ENCODE measurements at places on chromosomes 6 and 20.

GRCh38 chr20:45378191-45378590 is at the start of gene TP53TG5:
TSS of gene TP53TG5 (minus strand) at chr20:45378325. CDS start at chr20:45378236, 89 bp downstream.
- no peak for DNase-seq

- no peak for DNase-seq
Measured at GRCh38 chr6:77816766-77817270, 164.0 kb downstream of the MEI4 start.

DNA sequence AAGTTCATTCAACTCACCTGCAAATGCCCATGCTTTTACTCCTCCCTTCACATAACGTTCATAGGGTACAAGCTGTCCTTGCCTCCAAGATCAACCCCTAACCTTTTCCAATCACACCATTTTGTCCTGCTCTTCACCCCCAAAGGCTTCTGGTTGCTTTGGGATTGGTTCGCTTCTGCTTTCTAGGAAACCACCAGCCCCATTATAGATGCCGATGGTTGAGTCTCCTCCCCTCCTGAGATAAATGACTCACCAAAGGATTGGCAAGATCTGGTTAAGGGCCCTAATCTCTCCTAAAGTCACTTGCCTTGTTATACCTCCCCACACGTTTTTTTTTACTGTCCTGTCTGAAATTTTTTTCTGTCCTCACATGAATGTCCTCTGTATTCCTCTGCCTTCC is 311.4 kb downstream of the HACE1 start:
- DNase-seq: no peak

GRCh38 chr20:50673466-50674137 is 17.7 kb downstream of the RIPOR3 start:
- no peak for DNase-seq

DNA sequence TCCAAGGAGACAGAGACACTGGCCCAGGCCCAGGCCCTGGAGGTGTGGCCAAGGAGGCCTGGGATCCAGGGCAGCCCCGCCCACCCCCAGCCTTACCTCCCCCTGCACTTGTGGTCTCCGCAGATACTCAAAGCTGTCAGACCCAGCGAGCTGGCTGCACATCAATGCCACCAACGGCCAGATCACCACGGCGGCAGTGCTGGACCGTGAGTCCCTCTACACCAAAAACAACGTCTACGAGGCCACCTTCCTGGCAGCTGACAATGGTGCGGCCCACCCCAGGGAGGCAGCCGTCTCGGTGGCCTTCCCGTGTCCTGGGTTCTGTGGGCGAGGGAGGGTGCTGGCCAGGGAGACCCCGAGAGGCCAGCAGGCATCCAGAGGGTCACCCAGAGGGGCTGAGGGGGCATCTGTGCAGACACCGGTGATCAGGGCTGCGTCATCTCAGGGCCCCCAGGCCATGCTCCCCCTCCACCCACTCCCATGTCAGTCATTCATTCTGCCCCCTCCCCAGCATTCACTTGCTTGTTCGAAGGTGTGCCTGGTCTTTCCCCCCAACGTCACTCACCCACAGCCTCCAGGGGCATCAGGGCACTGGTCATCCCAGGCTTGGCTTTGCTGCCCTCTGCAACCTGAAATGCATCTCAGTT is 141.3 kb downstream of the TAF4 start:
- no peak for DNase-seq

GRCh38 chr6:13624871-13625288 is 9.7 kb downstream of the NOL7 start:
- no peak for DNase-seq

GRCh38 chr6:33192671-33193602 is 670 bp upstream of the COL11A2 start:
- DNase-seq: peak; percentile 26

GRCh38 chr20:25039697-25040437 is 18.1 kb downstream of the ACSS1 start:
- no peak for DNase-seq

DNA sequence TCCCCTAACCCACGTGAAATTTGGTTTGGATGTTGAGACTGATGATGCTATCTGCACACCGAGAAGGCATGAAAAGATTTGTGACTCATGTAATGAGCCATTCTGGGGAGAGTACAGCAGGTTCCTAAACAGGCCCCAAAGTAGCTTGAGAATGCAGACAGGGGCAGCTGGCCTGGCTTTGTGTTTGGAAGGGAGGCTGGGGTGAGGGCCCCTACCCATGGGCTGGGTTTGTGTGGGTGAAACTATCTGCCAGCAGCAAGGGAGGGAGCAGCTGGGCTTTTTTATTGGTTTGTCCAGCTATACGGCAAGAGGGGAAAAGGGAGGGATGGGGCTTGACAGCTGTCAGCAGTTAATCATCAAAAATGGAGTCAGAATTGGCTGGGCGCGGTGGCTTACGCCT is 87.0 kb upstream of the RNF24 start:
- no peak for DNase-seq

- DNase-seq: no peak
Measured at GRCh38 chr6:57822896-57823358, 505.5 kb downstream of the PRIM2 start.

DNA sequence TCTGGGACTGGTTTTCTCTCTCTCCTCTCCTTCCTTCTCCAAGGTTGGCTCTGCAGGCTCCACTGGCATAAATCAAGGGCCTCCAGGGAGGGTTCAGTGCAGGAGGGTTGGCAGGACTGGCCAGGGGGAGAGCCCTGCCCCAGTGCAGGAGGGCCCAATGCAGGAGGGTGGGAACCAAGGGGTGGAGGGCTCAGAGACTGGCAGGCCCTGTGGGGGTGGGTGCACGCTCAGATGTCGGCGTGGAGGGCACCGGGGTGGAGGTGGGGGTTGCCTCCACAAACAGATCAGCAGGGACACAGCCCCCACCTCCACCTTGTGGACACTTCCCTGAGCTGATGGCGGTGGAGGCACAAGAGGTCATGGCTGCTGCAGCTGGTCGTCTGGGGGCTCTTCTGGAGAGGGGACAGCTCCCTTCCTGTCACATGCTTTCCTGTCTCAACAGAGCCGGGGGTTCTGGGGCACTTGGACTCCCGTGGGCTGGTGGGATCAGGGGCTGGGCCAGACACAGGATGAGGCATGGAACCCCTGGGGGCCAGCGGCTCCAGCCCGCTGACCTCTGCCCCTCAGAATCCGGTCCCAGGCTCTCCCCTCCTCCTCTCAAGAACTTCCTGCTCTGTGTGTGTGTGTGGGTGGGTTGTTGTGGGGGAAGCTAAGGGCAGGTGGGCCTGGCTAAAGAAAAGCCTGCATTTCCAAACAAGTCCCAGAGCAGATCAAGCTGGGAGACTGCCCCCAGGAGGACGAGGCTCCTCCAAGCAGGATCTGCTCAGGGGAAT is 2.7 kb upstream of the ABHD16B start:
- DNase-seq: no peak

GRCh38 chr6:6932968-6933367 is 174.8 kb upstream of the RREB1 start:
- DNase-seq: no peak

DNA sequence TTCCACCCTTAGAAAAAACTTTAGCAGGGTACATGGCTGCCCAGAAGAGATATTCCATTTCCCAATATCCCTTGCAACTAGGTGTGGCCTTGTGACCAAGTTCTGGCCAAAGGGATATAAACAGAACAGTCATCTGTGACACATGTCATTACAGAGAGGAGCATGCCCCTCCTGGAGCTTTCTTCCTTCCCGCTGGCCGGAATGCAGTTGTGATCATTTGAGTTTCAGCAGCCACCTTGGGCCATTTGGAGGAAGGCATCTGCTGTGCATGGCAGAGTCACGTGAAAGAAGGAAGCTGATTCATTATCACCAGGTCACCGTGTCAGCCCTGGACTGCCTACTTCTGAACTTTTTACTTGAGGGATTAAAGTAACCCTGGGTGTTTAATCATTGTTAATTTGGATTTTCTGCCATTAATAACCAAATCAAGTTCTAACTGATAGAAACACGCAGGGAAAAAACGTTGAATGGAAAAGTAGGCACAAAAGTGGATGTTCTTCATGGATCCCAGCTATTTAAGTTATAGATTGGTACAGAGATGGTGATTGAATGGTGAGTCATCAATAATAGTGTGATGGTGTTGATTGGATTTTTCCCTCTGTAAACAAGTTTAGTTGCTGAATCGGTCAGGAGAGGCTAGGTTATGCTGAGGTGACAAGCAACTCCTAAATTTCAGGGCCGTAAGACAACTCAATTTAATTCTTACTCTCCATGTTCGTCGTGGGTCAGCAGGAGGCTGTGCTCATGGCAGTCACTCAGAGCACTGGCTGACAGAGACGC is 80.7 kb upstream of the CCDC167 start:
- DNase-seq: no peak

DNA sequence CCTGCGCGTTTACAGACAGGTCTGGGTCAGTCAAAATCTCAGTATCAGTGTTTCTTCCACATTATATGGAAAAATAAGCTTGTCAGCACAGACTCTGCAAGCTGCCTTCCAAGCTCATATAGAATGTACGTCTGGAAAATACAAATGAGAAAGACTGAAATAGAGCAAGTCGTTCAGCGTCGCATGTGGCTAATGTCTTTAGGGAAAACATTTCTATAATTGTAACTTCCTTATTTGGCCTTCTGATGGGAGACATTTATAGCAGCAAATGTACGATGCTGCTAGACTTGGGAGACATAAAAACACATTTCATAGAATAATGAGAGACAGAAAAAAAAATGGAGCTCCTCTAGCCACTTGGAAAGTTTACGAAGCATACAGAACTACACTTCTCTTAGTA is 122.2 kb downstream of the KIF16B start:
- DNase-seq: no peak

DNA sequence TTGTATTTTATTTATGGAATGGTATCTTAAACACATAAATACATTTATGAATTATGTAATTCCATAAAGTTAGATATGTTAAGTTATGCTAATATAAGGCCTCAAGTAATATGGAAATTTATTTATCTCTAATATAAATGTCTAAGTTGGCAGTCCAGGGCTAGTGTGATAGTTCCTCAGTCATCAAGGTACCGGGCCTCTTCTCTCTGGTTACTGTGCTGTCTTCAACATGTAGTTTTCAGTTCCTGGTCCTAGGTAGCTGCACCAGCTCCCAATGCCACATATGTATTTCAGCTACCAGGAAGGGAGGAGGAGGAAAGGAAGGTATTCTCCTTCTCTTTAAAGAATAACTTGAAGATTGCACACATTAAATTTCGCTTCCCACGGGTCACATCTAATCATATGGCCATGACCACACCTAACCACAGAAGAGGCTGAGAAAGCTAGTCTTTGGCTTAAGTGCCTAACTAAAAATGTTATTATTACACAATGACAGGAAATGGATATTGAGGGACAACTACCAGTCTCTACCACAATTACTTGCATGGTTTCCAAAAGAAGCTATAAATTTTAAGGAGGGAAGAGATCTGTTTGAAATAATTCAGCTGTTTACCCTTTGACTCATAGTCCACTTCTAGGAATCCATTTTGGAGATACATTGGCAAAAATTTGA is 68.6 kb downstream of the BCKDHB start:
- DNase-seq: no peak

DNA sequence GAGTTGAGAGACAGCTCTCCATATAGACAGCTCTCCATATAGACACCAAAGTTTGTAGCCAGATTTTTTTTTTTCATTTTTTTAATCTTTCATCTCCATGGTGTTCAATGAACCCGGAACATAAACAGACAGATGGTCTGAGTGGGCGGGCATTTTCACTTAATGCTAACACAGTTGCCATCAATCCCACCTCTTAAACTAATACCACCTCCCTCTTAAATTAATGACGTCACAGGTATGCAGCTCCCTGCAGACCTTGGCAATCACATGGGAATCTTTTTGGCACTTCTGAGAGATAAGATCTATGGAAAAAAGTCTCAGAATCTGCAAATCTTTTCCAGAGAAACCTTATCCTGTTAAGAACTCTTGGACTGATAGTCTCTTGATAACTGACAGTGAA is 43.2 kb downstream of the PFDN4 start:
- DNase-seq: no peak

- no peak for DNase-seq
Measured at GRCh38 chr6:125165776-125166175, 12.2 kb downstream of the TPD52L1 start.

DNA sequence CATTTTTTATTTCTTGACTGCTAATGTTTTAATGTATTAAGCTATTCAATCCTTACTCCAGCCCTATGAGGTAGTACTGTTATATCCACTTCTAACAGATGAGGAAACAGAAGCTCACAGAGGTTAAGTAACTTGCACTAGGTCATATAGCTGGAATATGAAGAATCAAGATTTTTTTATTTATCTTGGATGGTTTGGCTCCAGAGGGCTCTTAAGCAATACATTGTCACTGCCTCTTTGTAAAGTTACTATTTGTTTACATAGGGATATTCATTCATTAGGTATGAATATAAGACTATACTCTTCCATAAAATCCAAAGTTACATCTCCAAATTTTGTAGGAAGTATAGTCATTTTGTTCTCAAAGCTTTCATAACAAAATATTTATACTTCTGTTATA is 113.8 kb downstream of the LAMP5 start:
- DNase-seq: no peak

DNA sequence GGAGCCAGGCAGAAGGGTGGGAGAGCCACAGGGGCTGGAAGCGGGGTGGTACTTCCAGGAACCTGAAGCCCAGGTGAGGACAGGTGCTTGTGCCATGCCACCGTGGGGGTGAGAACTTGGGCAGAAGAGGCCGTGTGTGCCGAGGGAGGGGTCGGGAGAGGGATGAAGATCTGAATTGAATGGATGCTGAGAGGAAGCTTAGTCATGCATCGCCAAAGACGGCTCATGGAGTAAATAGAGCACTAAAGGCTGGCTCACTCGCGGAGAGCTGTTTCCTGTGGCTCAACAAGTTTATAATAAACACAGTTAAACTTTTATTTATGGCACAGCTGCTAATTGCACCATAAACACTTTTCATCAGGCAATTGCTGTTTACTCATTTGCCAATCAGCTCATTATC is 21.7 kb upstream of the MYT1 start:
- no peak for DNase-seq

DNA sequence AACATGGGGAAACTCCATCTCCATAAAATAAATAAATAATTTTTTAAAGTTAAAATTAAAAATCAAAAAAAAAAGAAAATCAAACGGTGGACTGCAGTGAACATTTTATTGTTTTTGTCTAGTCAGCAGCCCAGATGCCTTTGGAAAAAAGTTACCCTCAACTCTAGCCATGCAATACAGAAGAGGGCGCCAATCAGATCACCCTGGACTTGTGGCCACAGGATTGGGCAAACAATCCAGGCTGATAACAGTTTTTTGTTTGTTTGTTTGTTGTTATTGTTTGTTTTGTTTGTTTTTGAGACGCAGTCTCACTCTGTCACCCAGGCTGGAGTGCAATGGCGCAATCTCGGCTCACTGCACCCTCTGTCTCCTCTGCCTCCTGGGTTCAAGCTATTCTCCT is 30.5 kb upstream of the NELFCD start:
- DNase-seq: no peak

GRCh38 chr20:42338294-42339201 is 720.4 kb upstream of the CHD6 start:
- no peak for DNase-seq
